ENCODE measurements at places on chromosomes 5 and 9.
A peak's percentile ranks its signal among the peaks of the same experiment; 100 is the strongest.

GRCh38 chr5:93099902-93100347 lies 481.1 kb downstream of the NR2F1-AS1 start:
- no peak for DNase-seq

DNA sequence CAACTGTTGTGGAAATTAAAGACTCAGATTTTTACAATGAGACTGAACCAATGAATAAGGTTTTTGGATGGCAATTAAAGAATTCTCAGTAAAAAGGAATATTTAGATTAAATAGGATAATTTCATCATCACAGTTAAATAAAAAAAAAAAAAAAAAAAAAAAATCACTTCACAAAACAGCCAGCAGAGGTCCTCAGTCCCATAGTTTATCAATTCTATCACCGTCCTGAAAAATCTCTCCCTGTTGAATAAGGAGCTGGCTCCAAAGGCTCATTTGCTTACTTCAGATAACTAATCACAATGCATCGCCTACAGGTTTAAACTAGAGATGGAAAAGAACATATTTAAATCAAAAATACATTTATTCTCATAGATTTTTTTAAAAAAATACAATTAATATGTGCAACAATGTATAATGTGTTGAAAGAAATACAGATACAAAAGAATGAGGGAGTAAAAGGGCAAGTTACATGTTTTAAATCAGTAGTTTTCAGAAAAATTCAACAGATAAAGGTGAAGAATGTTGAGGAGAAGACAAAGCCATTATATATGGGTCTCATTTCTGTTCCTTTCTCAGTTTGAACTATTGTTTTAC lies 175.8 kb upstream of the CHD1 start:
- DNase-seq, result peak; percentile 57

- peak; percentile 22 for DNase-seq
These were observed 155.9 kb downstream of the MED27 start for GRCh38 chr9:131923766-131924165.

GRCh38 chr5:36359267-36359666 lies 57.6 kb upstream of the RANBP3L start:
- no peak for DNase-seq

DNA sequence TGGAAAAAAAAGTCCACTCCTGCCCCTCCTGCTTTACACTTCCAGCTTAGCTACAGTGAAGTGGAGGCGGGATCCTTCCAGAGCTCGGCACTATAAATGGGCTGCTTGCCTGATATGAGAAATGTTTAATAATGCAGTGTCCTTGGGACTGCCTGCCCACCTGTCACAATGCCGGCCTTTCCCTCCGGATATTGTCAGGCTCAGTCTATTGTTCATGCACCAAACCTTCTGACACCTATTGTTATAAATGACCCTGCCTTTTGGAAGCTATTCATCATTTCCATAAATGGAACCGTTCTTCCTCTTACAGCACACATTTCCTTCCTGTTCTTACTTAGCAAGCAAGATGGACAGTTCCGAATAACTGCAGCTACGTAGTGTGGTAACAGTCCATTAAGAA lies 146.3 kb downstream of the DMAC1 start:
- DNase-seq, result peak; percentile 3

DNA sequence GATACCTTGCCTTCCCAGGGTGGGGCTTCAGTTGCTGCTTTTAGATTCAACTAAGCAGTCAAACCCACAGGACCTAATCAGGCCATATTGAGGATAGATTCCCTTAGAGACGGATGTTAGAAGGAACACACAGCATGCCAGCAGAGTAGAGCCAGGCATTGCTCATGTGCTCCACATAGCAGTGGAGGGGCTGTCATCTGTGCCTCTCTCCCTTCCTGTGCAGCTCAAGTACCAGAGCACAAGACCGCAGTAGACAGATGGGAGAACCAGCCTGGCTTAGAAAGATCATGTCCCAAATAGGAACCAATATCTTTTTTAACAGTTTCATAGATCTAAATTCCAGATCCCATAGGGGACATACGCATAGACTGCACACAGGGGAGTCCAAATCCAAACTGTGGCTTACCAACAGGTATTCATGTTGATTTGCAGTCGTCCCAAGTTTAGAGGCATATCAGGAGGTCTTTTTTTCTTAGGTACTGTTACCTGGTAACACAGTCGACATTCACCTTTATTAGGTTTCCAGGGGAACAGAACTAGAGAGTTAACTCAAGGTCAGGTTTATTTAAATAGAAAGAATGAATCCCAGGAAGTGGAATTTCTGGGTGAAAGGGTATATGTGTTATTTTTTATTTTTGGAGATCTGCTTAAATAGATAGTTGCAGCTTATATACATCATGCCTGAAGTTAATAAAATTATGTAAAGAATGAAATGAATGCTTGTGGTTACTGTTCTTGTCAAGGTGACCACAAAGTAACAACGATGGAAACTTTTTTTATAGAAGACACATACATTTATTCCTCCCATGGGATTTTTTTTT lies 43.5 kb upstream of the PCAT7 start:
- peak; percentile 0 for DNase-seq

- DNase-seq, result no peak
These were observed 117.0 kb upstream of the BOD1 start for GRCh38 chr5:173733425-173733824.

- DNase-seq, result no peak
These were observed 25.2 kb downstream of the TGFBR1 start for GRCh38 chr9:99130069-99130468.

DNA sequence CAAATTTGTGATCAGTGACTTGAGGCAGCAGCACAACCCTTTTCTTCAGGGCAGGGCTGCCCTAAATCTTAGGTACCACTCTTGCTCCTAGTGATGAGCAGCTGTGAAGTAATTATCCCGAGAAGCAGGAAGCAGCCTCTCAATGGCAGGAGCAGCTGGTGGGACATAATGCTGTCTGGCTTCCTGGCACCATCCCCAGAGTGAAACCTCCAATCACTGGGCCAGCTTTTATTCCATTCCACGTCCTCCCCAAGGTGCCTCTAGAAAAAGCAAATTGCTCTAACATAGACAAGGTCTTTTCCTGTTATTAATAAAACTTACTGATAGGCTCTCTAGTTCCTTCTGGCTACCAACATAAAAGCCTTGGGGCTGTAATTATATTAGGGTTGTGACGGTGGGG lies 154.0 kb downstream of the FRMD3 start:
- no peak for DNase-seq

- no peak for DNase-seq
These were observed 46.3 kb downstream of the BICD2 start for GRCh38 chr9:92718086-92719001.

GRCh38 chr5:78627766-78628165 lies 20.8 kb downstream of the LHFPL2 start:
- no peak for DNase-seq

- DNase-seq, result peak; percentile 18
These were observed 221.6 kb downstream of the ACTL7B start for GRCh38 chr9:108634204-108634603.

DNA sequence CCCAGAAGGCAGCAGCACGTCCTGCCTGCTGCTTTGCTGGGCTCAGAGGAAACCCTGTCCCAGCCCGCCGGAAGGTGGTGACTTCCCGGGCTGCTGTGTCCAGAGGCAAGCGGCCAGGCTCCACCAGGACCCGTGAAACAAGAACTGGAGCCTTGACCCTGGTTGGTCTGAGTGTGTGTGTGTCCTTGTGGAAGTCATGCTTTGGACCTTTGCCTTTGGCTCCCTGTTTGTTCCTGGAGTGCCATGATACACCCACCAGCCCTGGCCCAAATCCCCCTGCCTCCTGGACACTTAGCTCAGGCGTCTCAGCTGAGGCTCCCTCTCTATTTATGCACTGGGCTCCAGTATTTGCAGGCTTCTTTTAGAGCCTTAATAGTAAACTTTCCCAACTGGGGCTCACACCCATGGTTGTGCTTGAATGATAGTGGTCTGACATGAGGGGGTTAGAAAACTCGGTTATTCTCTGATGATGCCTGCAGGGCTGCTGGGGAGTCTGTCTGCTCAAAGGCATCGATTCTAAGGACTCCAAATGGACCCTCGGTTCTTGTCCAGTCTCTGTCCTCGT lies 72.2 kb downstream of the C9orf50 start:
- DNase-seq, result no peak

DNA sequence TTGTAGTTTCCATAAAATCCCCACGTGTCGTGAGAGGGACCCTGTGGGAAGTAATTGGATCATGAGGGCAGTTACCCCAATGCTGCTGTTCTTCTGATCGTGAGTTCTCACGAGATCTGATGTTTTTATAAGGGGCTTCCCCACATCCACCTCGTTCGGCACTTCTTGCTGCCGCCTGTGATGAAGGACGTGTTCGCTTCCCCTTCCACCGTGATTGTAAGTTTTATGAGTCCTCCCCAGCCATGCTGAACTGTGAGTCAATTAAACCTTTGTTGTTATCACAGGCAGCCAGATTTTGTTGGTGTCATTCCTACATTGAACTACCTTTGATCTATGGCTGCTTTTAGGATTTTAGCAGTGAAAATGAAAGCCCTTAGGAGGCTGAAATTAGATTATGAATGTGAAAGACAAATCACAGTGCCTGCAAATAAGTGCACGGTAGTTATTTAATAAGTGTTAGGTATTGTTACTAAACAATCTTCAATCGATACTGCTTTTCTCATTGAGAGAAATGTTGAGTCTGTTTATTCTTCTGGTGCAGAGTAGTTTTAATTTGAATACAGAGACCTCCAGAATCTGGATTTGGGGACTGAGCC lies 68.0 kb upstream of the C6 start:
- no peak for DNase-seq

GRCh38 chr9:108874058-108874788 lies 12.2 kb downstream of the ACTL7A start:
- no peak for DNase-seq

GRCh38 chr5:150158170-150158949 lies 2.7 kb upstream of the PDGFRB start:
- peak; percentile 65 for DNase-seq

DNA sequence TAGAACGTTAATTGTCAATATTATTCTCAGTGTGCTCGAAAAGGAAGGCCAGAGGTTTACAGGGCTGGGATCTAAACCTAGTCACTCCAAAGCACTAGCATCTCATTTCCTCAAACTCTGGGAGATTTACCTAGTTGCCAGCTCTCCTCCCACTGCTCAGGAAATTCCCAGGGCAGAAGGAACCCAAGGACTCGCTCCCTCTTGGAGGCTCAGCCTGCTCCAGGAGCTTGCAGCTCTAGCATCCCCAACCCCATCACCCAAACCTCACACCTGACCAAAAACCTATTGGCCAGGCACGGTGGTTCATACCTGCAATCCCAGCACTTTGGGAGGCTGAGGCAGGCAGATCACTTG lies 26.0 kb downstream of the SERINC5 start:
- DNase-seq, result no peak

GRCh38 chr5:76457674-76458485 lies 54.8 kb downstream of the IQGAP2 start:
- DNase-seq, result no peak

DNA sequence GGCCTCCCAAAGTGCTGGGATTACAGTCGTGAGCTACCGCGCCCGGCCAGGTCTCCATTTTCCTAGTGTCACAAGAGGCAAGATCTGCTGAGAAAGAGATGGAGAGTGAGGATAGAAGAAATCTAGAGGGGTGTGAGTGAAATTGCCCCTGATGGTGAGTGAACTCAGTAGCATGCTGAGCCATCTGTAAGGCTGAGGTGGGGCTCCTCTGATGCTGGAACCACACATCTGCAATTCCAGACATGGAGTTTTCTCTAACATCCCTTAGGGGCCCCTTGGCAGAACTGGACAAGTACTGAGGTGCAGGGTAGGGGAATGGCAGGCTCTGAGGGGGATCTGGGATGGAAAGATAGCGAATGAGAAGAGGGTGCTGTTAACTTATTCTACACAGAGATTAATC lies 72.0 kb upstream of the FER start:
- DNase-seq, result no peak

GRCh38 chr9:69985971-69986370 lies 57.7 kb upstream of the MAMDC2 start:
- DNase-seq, result no peak

GRCh38 chr9:130039528-130040147 lies 3.4 kb downstream of the FNBP1 start:
- DNase-seq, result no peak

GRCh38 chr9:132908635-132909034 lies 29.9 kb downstream of the SPACA9 start:
- DNase-seq, result no peak

GRCh38 chr5:92640340-92640739 lies 940.7 kb downstream of the NR2F1-AS1 start:
- no peak for DNase-seq

DNA sequence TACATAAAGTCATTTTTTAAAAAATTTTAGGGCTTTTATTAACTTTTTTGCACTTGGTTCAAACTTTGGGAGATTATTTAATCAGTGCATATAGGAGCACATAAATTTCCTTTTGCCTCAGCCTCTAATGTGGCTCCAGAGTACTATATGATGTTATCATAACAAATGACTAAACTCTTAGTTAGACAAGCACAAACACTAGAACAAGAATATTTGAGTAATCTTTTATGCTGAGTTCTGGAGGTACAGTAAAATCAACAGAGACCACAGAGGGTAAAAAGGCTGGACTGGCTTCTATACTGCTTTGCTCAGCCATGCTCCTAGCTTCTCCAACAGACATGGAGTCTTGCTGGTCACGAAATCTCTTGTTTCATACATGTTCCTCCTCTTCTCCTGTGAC lies 52.5 kb upstream of the SGCD start:
- DNase-seq, result no peak

- peak; percentile 40 for DNase-seq
These were observed 11.5 kb downstream of the EGFL7 start for GRCh38 chr9:136673975-136674785.

- no peak for DNase-seq
These were observed 84.3 kb upstream of the HAND1 start for GRCh38 chr5:154562244-154562880.

DNA sequence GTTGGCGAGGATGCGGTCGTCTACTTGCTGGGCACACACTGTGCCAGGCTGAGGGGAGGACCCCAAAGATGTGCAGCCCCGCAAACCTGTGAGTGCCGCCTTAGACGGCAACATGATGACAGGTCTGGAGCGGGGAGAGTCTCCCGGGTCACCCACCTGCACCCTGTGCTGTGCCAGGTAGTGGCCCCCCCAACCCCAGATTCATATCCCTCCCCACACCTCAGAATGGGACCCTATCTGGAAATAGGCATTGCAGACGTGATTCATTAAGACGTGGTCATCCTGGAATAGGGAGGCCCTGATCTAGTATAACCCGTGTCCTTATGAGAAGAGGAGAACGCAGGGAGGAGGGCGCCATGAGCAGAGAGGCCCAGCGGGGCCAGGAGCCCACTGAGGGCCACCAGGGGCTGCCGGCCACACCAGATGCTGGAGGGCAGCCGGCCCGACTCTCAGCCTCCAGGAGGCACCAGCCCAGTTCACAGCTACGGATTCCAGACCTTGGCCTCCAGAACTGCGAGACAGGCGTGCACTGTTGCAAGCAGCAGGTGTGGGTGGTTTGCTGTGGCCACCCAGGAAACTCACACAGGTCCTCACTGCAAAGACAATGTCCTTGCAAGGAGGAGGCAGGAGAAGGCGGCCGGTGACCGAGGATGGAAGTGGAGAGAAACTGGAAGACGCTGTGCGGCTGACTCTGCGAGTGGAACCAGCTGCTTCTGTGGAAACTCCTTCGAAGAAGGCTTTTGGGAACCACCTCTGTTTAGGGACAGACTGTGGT lies 131.9 kb upstream of the LPCAT1 start:
- no peak for DNase-seq

- DNase-seq, result no peak
These were observed 20.8 kb downstream of the FGD3 start for GRCh38 chr9:92968081-92968480.

All from fibroblast of pulmonary artery (primary cell).